C1 segment of cervical spinal cord (tissue), 14 donors: ENCODE measurements at places on chromosomes 1 and 21.
A peak's percentile ranks its signal among the peaks of the same experiment; 100 is the strongest.

- no peak for DNase-seq
Observed at GRCh38 chr1:226558036-226558650, 9.6 kb downstream of the STUM start.

DNA sequence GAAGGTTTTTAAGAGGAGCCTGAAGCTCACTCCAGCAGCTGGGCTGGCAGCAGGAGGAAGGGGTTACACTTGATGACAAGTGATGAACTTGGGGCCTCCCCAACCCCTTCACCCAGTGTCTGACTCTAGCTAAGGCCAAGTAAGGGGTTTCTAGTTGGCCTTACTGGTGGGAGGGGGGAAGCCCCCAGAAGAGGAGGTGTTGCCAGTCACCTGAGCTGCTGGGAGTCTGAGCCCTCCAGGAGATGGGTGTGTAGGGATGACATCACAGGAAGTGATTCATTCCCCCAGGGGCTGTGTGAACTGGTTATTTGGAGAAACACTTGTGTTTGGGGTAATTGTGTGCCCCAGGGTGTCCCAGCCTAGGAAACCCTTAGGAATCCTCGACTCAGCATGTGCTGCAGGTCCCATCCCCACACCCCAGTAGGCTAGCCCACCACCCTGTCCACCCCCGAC is 3.1 kb downstream of the PADI1 start:
- no peak for DNase-seq

DNA sequence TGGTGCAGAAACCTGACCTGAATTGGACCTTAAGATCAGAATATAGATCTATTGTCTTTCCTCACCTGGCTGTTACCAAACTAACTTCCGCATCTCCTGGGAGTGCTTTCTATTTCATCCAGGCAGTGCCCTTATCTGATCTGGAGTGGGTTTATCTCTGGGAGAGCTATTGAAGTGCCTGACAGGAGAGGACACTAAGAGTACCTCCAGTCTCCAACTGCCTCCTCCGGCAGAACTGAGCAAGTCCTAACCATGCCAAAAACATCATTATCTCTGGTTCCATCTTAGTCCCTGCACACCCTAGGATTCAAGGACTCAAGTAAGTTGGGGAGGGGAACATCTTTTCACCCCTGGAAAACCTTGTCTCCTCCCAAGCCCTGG is 12.4 kb upstream of the KCNJ15 start:
- DNase-seq = no peak

- DNase-seq = no peak
Observed at GRCh38 chr1:34060901-34061415, 104.1 kb downstream of the CSMD2 start.

- no peak for DNase-seq
Observed at GRCh38 chr1:70143048-70143659, 62.2 kb downstream of the LRRC40 start.

DNA sequence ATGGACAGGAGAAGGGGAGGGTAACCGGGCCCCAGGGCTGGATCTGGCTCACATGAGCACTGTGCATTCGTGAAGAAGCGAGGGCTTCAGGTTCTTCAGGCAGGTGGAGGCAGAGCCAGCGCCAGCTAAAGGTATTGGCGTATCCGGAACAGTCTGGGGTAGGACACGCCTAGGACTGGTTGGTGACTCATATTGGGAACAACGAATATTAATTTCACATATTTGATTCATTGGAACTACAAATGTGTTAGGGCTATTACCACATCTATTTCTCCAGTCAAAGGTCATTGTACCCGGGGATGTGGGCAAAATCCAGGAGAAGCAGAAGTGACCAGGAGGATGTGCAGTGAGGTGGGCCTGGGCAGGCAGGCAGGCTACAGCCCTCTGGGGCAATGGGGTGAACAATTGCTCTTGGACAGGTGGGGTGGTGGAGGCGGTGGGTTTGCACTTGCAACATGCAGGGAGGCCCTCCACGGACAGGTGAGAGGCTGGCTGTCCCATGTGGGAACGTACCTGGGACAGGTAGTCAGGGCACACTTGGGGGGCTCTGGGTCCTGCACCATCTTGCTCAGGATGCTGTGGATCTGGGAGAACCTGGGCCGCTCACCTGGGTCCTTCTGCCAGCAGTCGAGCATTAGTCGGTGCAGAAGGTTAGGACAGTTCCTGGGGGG is 26.7 kb downstream of the CDCA8 start:
- DNase-seq = no peak

- no peak for DNase-seq
Observed at GRCh38 chr1:180232521-180233043, 2.5 kb downstream of the LHX4 start.

GRCh38 chr1:30655672-30656071 is 67.7 kb downstream of the MATN1 start:
- DNase-seq = no peak

- no peak for DNase-seq
Observed at GRCh38 chr1:4083231-4084047, 183.4 kb upstream of the C1orf174 start.

DNA sequence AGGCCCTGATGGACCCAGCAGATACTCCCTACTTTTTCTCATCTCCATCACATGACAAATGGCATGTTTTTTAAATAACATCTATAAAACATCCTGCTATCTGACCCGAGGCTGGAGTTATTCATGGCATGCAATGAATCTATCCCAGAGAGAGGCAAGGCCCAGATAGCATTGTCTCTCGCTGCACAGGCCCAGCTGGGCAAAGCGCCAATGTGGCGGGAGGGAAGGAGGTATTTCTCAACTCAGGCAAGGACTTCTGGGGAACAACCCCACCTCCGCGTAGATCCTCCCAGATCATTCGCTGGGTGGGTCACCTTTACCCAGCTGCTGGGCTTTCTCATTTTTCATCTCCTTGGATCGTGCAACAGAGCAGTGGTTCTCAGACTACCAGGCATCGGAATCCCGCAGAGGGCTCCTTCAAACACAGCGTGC is 59.8 kb downstream of the ERG start:
- DNase-seq = no peak

DNA sequence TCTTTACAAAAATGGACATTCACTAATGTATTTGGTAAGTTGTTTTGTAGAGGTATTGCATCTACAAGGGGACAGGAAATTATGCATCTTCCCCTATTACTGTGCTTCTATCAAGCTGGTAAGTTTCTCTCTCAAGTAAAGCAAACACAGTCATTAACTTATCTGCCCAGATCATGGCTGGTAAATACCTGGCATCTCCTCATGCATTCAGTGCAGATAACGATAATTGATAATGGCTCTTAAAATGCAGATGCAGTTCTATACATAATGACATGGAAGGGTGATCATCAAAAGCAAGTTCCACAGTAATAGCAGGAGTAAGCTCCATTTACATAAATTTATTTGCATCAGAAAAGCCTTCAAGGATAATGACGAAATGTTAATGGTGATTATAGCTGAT is 122.4 kb downstream of the SIPA1L2 start:
- no peak for DNase-seq

- DNase-seq = no peak
Observed at GRCh38 chr1:100683448-100684349, 35.8 kb upstream of the VCAM1 start.

GRCh38 chr1:220882061-220882891 is 3.0 kb downstream of the HLX start:
- no peak for DNase-seq

GRCh38 chr1:43199093-43199726 is 27.1 kb downstream of the CFAP57 start:
- no peak for DNase-seq

- no peak for DNase-seq
Observed at GRCh38 chr1:200988693-200989092, 34.8 kb downstream of the KIF21B start.

DNA sequence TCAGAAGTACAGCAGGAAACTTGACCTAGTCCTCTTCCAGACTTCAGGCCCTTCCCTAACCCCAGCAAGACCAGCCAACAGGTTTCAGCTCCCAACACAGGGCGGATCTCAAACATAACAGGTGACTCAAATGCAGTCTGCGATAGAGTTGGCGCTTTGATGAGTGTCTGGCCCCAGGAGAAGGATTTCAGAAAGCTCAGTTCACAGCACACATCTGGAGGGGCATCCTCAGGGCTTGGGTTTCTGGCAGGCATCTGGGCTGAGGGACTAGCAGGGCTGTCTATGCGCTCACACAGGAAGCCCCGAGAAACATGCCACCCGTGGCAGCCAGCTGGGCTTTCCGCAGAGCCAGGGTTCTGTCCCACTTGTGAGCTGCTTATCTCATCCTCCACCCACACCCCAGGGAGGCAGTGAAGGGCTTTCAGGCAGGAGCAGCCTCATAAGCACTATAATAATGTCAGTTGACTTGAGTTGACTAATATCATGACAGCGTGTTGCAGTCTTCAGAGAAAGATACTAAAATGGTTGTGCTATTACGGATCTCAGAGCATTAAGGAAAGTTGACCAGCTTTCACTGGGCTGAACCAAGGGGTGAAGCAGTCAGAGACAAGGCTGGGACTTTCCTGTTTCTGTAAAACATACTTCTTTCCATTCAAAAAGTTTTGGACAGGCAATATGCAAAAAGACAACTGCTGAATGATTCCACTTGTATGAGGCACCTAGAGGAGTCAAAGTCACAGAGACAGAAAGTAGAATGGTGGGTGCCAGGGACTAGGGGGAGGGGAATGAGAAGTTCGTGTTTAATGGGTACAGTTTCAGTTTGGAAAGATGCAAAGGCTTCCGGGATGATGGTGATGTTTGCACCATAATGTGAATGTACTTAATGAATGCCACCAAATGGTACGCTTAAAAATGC is 233.0 kb upstream of the IRF2BP2 start:
- DNase-seq = no peak

GRCh38 chr1:59505596-59506028 is 208.7 kb downstream of the FGGY start:
- DNase-seq = no peak

GRCh38 chr21:16993416-16994038 is 519.3 kb upstream of the CXADR start:
- DNase-seq = no peak

DNA sequence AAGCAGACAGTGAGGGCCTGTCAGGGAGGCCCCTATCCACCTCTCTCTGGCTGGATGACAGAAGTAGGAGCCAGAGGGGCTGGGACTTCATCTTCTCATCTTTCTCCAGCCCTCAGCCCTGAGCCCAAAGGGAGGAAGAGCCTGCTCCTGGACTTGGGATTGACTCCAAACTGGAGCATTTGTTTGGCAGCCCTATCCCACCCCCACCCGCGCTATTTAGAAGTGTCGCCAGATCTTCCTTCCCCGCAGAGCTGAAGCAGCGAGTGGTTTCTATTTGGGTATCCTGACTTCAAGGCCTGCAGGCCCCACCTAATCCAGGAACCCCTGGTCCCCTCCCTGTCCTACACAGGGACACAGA is 9.6 kb downstream of the NES start:
- DNase-seq = peak; percentile 82

DNA sequence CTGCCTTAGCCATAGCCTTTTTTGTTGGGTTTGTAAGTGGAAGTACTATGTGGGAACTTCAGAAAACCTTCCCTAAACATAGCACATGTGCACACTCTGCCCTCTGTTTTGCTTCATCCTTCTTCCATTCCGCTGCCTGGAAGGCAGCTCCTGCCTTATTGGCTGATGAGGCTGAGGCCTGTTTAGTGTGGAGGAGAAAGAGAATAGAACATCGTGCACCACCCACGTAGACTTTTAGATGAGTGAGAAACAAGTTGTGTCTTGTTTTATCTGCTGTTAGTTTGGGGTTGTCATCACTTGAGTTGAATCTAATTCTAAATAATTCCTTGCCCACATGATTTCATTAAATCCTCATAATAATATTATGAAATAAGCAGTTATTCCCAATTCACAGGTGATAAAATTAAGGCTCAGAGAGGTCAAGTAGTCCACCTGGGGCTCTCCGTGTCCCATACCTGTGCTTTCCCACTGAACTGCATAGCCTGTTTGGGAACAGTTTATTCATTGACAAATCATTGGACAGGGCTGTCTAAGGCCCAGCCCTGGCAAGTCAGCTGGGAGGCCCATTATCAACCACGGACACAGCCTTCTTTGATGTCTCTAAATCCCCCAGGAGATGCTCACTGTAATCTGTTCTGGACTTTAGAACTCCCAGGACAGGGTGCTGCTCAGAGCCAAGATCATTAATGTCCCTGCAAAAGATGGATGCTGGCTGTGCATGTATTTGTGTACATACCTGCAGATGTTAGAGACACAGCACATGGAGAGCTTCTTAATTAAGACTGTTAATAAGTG is 93.0 kb downstream of the ABCA4 start:
- no peak for DNase-seq

DNA sequence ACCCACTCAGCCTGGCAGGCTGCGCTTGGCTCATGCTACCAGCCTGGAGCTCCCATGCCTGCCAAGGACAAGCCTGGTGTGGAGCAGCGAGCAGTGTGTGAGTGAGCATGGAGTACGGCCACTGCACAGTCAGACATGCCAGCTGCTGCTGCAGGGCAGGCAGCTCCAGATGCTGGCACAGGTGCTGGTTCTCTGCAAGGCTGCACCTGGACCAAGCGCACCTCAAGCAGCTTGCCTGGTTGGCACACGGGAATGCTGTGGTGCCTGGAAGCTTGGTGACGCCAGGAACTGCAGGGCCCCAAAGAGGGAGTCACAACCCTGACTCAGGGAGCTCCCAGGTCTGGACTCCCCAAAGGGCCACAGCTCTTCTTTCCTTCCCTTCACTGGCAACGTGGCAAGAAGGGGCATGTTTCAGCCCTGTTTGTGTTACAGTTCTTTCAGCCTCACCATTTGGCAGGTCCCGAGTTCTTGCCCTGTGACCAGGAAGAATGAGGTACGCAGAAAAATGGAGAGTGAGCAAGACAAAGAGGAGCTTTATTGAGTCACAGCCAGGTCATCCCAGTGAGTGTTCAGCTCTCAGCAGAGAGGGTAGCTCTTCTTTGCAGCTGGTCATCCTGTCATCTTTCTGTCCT is 26.1 kb downstream of the ACOT7 start:
- peak; percentile 19 for DNase-seq

DNA sequence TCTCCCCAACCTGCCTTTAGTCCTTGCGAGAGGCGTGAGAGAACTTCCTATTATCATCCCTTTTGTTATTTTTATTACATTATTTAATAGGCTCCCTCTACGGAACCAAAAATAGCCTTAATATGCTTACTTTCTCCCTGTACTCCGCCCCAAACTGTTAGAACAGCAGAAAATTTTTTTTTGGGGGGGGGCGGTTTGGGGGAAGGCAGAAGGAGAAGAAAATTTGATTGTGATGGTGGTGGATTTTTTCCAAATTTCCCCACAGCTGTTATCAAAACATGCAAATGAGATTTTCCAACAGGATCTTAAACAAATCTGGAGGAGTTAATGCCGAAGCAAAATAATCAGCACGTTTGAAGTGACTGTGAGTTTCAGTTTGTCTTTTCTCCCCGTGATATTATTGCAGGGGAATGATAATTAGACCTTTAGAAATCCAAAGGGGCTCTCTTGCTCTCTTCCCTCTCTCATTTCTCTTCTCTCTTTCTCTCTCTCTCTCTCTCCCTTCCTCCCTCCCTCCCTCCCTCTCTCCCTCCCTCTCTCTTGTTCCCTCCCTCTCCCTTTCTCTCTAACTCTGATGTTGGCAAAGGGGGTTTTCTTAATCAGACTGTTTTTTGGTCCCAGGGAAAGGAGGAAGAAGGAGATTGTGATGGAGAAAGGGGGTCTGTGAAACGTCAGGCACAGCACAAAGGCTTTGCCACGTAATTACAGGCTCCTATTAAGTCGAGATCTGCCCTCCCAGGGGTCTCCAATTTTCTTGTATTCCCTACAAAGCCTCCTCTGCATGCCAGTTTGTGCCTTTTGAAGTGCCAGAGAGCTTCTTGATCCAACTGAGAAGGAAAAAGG is 1.1 kb upstream of the PRRX1 start:
- no peak for DNase-seq

GRCh38 chr1:206631085-206631509 is 4.2 kb upstream of the DYRK3 start:
- DNase-seq = no peak

- DNase-seq = no peak
Observed at GRCh38 chr21:45634511-45635183, 8.9 kb upstream of the PCBP3 start.
